ENCODE measurements at places on chromosomes 13 and 19. TPM values are rescaled to one million over a fixed set of nuclear protein-coding genes. Genes with fewer than 3 reads are reported as not detected.

LSR gene
- 42.8 TPM for total RNA-seq

ATP8A2 gene
- 2.7 TPM for total RNA-seq

KLK14 gene
- total RNA-seq: not detected

RFPL4A gene
- not detected for total RNA-seq

NLRP4 gene
- not detected for total RNA-seq

EDDM13 gene
- not detected for total RNA-seq

FFAR1 gene
- total RNA-seq: not detected

CD33 gene
- total RNA-seq: not detected

NLRP11 gene
- not detected for total RNA-seq

HNRNPA1L2 gene
- 4.5 TPM for total RNA-seq

ZSCAN5B gene
- not detected for total RNA-seq

C19orf18 gene
- not detected for total RNA-seq
